C1 segment of cervical spinal cord (tissue), 14 donors: ENCODE measurements at places on chromosomes 11 and 22.

- peak; percentile 43 for DNase-seq
These were observed at the start of gene BIRC3 for GRCh38 chr11:102317099-102317767. Gene BIRC3, plus strand, starts transcription at chr11:102317484. Its CDS starts 7,026 bp downstream, at chr11:102324510.

DNA sequence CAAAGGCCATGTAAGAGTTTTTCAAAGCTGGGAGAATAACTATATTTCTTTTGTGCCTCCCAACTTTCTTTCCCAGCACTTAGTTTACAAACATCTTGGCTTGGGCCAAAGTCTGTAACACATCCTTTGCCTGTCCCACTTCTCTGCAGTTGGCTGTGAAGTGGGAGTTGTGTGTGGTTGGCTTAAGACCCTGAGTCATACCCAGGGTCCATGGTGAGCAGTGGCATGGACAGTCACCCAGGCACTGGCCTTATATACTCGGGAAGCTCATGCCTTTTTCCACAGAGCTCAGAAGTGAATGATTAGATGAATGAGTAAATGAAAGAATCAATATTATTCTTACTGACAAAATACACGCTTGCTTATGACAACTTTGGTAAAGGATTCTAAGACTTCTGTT lies 231.4 kb downstream of the BLID start:
- no peak for DNase-seq

DNA sequence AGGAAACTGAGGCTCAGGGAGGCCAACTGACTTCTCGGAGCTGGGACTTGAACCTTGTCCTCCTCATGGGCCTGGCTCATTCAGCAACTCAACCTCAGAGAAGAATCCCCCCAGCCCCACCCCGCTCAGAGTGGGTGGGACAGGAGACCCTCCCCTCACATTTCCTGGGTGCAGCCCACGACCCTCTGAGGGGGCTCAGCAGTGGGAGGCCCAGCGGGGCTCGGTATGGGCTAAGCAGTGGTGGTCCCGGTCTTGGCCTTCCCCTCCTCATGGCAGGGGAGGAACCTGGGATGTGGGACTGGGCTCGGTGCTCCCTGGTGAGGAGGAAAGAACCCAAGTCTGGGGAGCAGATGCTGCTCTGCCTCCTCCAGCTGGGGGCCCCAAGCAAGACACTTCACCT lies 14.2 kb upstream of the CABP7 start:
- no peak for DNase-seq

DNA sequence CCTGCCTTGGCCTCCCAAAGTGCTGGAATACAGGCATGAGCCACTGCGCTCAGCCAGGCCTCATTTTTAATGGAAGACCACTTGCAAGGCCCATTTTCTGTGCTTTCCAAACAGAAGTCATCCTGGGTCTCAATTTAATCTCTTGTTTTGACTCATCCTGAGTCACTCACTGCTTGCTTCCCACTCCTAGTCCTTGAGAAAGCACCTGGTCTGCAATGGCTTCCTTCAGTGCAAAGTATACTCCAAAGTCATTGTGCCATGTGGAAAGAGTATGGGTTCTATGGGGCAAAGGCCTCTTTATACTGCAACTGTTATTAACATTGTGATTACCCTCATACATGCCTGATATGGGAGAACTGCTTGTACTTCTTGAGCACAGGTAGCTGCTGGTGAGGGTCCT lies 18.3 kb upstream of the SLC5A1 start:
- DNase-seq = no peak

- DNase-seq = no peak
These were observed 11.5 kb upstream of the NEAT1 start for GRCh38 chr11:65410936-65411680.
